Activated CD8-positive, alpha-beta memory T cell treated with anti-CD3 and anti-CD28 coated beads, Interleukin-2, amount 10 ng/mL, durations not matched to agents 7 days and 5 days (primary cell): ENCODE measurements at places on chromosomes 5 and 9.

DNA sequence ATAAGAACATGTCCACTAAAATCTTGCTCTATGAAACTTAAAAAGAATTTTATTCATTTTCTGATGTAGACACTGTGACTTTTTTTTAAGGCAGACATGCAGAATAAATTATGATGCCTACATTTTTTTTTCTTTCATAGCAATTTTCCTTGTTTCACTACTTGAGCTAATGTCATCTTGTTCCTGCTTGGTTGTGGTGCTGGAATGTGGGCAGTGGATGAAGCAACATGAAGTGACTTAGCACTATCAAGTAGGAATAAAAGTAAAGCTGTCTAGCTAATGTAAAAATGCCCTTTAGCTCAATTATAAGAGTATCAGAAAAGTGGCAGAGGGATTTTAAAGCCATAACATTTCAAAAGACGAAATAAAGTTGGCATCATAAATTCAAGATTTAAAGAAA is 191.0 kb downstream of the ADAMTS6 start:
- no peak for DNase-seq

DNA sequence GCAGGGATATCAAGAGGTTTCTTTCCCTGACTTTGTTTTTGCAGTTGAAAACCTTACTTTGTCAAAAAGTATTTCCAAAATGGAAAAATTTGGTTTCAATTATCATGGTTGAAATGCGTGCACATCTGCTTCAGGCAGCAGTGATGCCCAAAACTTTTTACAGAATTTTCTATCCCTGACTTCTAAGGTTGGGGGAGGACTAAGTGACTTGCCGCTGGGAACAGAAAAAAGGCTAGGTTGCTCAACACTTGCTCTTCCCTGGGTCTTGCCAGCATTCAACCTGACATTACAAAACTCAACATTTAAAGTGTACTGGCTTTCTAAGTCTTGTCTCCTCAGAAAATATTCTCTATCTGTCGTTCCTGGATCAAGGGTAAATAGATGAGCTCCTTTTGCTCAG is 4.7 kb downstream of the KLHL3 start:
- no peak for DNase-seq

DNA sequence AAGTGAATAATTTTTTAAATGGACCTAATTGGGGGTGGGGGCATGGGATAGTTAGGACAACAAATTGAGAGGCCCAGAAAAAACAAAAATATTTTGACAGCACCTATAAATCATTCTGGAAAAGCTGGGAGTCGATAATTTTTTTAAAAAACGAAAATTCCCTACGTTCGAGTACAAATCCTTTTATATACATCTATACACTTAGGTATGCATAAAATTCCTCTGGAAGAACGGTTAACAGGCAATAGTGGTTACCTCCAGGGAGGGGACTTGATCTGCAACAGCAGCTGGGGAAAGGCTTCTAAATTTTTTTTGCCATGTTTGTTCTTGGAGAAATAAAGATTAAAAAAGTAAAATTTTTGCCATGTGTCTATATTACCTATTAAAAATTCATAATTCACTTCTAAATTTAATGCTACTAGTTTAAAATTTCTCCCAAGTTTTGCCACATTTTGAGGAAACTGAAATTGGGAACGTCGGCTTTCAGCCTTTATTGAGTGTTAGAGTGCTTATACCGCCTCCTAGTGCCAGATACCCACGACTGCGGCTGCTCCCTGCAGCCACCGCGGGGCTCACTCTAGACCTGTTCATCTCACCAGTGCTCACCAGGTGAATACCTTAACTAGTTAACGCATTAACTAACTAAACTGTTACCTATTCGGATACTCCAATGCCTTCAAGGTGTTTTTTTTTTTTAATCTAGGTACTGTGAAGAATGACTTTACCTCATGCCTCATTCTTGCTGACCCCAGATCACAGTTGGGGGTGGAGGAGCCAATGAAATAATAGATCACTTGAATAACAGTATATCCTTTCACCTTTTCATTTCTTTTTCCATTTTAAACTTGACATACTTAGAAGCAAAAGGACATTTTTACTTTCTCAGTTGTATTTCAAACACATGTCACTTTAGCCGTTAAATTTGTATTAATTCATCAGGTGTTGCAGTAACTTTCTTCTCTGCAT is 1.8 kb upstream of the BHMT start:
- peak; percentile 50 for DNase-seq

DNA sequence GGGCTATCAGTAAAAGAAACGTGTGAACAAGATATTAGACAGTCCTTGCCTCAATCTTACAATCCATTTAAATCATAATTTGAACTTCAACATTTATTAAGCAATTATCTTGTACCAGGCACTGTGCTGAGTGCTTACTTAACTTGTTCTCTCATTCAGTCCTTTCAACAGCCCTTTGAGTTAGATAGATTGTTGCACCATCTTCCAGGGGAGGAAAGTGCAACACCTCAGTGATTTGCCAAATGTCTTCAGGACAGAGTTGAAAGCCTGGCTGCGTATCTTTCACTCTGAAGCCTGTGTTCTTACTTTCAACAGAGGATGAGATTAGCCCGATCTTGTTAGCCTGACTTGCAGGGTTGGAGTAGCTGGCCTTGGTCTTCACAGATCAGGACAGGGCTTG is 34.2 kb upstream of the SUB1 start:
- DNase-seq: no peak

- no peak for DNase-seq
Observed at GRCh38 chr9:32502464-32502863, 23.5 kb downstream of the RIGI start.

DNA sequence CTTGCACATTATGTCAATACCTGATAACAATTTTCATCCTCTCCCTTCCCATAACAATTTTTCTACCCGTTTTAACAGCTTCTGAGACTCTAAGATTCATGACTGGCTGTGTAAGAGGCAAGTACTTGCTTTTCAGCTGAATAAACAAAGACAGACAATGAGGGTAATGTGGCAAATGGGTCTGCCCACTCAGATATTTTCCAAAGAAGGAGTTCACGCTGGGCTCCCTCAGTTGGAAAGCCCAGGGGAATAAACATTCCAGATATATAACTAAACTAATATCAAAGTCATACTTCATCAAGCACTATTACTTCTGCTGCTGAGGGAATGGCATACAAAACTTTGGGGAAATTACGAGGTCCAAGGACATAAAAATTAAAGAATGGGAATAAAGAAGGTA is 24.4 kb downstream of the MEGF9 start:
- no peak for DNase-seq

GRCh38 chr9:135814421-135815095 is 92.8 kb downstream of the CAMSAP1 start:
- no peak for DNase-seq

- DNase-seq: no peak
Observed at GRCh38 chr5:174217527-174217926, 172.0 kb downstream of the NSG2 start.

GRCh38 chr5:154483654-154484392 is 5.8 kb upstream of the HAND1 start:
- DNase-seq: no peak

DNA sequence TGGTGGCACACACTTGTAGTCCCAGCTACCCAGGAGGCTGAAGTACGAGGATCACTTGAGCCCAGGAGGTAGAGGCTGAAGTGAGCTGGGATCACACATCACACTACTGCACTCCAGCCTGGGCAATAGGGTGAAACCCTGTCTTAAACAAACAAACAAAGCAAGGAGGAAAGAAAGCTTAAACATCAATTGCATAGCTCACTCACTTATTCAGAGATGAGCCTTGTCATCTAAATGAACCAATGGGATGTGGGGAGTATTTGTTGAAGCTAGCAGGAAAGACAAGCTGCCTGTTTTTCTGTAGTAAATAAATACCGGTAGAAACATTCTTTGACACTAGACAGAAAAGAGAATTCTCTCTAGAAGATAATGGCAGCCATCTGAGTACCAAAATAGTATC is 161.0 kb upstream of the SLC12A2 start:
- DNase-seq: no peak

- peak; percentile 79 for DNase-seq
Observed at GRCh38 chr9:34701023-34701768, 8.7 kb downstream of the CCL21 start.

GRCh38 chr9:114150608-114151007 is 4.7 kb upstream of the COL27A1 start:
- DNase-seq: no peak

DNA sequence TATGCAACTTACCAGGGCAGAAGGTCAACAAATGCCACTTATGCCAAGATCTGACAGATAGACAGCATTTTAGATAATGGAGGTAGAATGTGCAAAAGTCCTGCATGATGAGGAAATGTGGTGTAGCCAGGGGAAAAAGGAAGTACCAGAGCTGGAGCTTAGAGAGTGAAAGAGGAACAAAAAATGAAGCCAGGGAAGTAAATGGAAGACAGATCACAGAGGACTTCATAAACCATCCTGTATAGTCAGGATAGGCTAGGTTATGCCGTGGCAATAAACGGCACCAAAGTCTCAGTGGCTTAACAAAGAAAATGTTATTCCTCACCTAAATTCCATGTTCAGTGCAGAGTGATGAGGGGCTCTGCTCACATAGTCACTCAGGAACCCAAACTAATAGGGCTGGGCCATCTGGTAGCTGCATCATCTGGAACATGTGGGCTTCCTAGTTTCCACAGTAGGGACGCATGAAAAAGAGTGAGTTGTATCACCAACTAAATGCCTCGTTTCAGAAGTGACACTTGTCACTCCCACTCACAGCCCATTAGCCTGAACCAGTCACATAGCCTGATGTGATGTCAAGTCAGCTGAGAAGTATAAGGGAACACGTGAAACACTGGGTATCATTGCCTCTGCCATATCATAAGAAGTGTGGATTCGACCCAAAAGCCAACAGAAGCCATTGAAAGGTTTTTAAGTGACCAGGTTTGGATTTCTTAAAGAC is 70.3 kb downstream of the SH3RF2 start:
- DNase-seq: no peak

- no peak for DNase-seq
Observed at GRCh38 chr9:94982211-94982610, 255.7 kb downstream of the AOPEP start.

DNA sequence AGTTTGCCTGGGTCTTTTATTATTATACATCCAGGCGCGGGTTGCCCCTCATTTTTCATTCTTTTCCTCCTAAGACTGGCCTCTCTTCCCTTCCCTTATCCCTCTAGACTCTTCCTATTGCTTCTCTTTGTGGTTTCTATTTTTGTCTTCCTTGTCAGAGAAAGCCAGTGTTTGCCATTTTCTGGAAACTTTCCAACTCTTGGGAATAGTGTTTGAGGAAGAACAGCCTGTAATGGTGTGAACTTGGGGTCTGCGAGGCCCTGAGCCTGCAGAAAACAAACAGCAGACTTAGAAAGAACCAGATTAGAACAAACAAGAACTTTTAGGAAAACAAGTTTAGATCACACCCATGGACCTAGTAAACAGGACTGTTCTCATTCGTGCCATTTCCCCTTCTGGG is 15.5 kb downstream of the PRKACG start:
- no peak for DNase-seq
